ENCODE measurements at places on chromosomes 2 and 18.

DNA sequence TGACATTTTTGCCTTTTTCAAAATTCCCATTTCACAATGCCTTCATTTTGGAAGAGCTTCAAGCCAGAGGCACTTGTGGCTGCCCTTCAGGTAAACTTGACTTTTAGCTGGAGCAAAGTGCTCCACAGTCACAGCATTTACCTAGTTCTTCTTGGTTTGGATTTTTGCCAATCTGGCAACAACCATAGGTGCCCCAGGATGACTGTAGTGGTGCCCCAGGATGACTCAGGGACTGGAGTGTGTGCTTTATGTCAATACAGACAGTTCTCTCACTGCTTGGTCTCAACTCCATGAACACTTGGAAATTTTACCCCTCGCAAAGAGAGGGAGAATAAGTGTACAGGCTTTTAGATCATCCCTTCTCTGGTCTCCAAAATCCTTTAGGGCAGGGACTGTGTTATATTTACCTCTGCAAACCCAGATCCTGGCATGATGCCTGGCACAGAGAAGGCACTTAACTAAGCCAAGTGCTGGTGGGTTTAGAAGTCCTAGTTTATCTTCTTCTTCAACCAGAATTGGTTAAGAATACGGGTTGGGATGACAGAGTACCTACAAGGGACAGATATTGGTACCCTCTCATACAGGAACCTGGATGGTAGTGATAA lies 15.3 kb upstream of the PTPN4 start:
- DNase-seq: no peak

DNA sequence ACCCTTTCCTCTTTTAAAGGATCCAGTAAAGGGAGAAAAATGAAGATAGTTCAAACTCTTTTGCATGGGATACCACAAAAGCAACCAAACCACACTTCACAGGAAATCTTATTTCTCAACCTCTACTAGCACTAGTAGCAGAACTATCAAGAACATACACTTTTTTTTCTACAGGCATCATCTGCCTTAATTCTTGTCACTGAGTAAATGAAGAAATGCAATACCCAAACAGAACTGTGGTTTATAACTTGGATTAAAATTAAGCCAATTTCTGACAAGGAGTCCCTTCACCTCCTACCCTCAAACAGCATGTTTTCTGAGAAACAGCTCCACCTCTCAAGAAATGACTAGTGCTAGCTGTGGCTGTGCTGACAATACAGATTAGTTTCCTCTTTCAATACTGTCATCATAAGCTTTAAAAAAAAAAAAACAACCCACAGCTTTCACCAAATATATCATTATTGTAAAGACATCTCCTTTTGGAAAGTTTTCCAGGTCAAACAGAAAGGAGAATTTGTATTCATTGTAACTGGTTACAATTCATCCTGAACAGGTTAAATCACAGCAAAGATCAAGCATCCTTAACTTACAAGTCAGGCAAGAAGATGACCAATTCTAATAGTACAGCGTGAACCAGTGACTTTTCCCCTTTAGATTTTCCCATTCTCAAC lies 44.4 kb downstream of the PTPN2 start:
- DNase-seq: no peak

- DNase-seq: no peak
Measured at GRCh38 chr2:1995987-1996386, 251.7 kb upstream of the PXDN start.

- DNase-seq: no peak
Measured at GRCh38 chr2:111990856-111991255, 64.2 kb upstream of the TMEM87B start.

- DNase-seq: no peak
Measured at GRCh38 chr2:207704671-207705070, 6.8 kb upstream of the CCNYL1 start.

GRCh38 chr2:110124939-110125691 lies 9.5 kb upstream of the MALL start:
- DNase-seq: no peak

DNA sequence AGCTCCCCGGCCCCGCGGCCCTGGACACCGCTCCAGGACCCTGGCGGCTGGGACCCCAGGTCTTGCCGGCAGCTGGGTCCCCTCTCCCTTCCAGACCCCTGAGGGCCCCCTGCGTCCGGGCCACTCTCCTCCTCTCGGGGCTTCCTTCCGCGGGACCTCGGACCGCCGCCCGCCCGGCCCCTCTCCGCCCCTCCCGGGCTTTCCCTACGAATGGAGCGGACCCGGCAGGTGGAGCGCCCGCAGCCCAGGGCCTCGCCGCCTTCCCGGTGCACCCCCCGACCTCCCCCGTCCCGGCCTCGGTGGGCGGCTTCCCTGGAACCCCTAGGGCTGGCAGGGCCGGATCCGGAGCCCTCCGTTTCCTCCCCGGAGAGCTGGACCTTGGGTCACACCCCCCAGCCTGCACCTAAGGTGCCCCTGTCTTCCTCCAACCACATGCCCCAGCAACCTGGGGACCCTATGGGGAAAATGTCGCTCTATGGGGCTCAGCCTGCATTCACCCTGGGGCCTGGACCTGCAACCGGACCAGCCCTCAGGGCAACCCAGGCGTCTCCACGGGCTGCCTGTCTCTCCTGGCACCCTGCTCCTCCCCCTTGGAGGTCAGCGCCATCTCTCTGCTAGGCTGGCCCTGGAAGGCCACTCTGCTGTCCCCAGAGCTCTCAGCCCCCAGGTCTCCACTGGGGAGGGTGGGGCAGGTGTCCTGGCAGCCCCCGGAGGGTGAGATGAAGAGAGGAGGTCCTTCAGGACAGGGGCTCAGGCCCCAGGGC lies 730 bp downstream of the B3GNT7 start:
- no peak for DNase-seq

DNA sequence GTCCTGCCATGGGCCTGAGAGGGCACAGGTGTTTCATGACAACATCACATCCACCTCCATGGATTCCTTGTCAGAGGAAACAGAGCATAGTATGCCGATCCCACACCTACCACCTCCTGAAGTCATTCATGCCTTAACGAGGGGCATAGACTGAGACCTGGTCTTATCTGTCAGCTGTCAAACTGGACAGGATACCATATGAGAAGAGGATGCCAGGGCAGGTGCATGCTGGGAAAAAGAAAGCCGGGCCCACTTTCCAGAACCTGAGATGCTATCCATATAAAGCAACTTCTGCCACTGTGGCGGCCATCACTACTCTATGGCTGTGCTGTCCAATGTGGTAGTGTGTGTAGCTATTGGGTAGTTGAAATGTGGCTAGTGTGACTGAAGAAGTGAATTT lies 116.0 kb upstream of the SIX2 start:
- DNase-seq: no peak

DNA sequence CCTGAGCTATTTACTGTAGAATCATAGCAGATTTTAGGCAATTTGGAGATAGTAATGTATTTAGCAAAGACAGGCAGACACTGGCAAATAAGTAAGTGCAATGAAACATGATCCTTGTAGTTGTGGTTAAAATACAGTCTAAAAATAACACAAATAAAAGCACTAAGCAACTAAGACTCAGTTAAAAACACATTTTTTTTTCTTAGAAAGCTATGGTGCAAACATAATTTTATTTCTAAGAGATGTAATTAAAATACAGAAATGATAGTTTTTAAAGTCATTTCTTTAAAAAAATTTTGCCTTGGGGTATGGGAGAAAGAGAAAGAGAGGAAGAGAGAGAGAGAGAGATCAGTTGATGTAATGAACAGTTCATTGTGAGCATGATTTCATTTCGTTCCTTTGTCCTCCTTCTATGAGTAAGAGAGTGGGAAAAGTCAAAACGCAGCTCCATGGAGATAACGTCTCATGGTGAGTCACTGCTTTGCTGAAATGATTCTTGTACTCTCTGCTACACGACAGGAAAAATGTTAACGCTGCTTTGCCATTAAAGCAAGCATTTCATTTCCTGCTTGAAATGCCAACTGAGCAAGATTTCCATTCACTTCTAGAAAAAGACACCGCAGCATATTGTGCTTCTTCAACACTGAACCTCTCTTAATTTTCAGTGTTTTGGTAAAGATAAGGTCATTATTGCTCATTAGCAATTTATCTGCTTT lies 61.3 kb upstream of the PGAP1 start:
- no peak for DNase-seq

DNA sequence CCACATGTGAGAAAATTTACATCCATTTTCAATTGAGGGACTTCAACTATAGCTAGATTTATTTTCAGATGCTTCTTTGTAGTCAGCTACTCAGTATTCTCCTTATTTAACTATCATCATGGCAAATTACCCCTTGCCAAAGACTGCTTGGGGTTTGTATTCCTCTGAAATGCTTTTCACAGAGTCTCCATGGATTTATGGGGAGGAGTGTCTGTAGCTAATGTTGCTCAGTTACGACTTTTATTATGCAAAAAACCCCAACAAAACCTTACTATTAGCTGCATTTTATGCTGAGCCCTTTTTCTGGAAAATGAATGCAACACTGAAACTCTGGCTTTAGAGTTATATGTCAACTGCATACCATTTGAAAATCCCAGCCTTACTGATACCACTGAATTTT lies 78.6 kb downstream of the RFTN2 start:
- no peak for DNase-seq

DNA sequence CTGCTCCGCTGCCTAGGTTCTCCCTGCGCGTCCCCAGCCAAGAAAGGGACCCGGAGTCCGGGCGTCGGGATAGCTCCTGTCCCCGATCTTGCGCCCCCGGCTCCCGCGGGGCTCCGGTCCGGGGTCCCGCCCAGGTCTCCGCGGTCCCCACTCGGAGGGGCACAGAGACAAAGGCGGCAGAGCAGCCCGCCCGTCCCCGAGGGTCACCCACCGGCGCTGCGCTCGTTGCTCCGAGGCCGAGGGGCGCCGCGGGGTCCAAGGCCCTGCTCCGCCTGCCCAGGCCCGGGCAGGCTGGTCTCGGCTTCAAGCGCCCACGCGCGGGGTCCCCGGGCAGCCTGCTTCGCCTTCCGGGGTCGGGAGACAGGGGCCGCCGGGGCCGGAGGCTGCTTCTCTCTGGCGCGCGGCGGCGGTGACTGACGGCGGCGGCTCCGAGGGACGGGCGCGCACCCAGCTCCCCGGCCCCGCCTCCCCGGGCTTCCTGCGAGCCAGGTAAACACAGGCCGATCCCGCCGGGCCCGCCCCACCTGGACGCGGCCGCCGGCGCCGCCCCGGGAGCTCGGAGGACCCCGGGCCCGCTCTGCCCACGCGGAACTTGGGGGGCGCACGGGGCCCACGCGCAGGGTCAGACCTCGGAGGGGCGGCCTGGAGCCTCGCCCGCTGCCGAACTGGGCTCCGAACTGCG lies at the start of gene MBP:
Gene MBP (minus strand): TSS at position 415 of the 682 bp plus-strand sequence. CDS start 27,522 bp downstream, outside the sequence.
- no peak for DNase-seq

GRCh38 chr2:165794536-165794928 lies 485 bp upstream of the GALNT3 start:
- DNase-seq: peak; percentile 60

- no peak for DNase-seq
Measured at GRCh38 chr2:20723543-20723942, 56.6 kb downstream of the GDF7 start.

GRCh38 chr2:1055014-1055595 lies 104.5 kb downstream of the SNTG2 start:
- no peak for DNase-seq

DNA sequence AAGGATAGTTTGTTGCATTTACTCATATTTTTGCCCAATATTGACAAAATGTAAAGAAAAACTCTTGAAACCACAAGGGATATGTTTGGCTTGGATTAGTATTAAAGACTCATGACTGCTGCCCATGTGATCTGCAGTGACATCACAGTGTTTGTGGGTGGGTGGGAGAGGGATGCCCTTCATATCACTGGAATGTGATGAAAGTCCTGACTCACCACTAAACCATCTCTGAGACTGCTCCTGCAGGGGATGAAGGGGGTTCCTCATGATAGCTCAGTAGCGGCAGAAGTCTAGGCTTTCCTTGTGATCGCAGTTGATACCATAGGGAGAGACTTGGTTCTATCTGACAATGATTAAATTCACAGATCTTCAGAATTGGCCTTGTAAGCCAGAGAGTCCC lies 451.2 kb downstream of the CNTNAP5 start:
- no peak for DNase-seq

- DNase-seq: no peak
Measured at GRCh38 chr18:77133835-77134496, 1.4 kb upstream of the MBP start.

DNA sequence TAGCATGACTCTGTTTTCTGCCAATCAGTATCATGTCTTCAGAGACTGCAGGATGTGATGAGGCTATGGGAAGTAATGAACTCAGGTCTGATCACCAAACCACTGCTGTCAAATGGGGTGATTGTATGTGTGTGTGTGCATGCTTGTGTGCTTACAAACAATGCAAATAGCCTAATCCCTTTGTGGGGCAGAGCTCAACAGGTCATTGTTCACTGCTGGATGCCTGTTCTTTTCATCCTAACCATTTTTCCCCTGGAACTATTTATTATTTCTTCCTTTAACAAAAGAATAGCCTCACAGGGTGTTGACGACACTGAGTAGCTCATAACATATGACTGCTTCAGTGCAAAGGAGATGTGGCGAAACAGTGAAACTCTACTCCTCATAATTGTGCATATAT lies 55.9 kb downstream of the NXPH2 start:
- DNase-seq: no peak

- no peak for DNase-seq
Measured at GRCh38 chr18:26777351-26778053, 88.0 kb downstream of the AQP4 start.

GRCh38 chr2:48450936-48451602 lies 78.9 kb upstream of the STON1 start:
- DNase-seq: no peak

DNA sequence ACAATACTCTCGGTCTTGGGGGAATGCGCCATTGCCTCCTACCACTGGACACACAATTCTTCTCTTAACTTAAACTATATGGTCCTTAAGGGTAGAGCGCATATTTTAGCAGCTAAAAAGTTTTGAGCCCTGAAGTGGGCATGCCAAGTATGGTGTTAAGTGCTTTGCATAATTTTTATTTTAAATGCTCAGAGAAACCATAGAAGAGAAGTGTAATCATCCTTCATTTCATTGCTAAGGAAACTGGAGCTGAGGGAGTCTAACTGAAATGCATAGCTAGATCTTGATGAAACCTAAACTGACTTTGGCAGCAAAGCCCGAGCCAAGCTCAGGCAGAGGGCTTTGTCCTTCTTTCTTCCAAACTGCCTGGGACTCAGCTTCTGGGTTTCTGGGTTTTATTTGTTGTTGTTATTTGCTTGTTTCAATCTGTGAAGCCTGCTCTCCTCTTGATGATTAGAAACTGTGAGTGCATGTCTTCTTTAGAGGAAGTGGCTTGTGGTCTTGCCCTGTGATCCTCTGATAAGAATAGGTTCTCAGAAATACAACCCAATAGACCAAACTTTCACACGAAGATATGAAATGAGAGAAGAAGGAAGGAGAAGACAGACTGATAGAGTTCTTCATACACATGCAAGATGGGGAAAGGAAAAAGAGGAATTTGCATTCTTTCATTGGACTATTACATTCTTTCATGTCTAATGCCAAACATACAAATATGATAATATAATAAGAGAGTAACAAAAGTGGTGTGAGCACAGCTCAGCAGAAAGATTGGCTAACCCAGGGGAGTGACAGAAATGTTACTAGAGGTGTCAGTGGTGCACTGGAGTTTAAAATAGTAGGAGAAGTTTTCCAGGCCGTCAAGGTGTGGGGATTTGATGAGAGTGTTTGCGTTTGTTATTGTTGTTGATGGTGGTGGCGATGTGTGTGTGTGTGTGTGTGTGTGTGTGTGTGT lies 7.5 kb upstream of the RNF144A start:
- no peak for DNase-seq

- DNase-seq: no peak
Measured at GRCh38 chr2:223470602-223471001, 131.6 kb downstream of the SCG2 start.

- no peak for DNase-seq
Measured at GRCh38 chr2:7816944-7817343, 864.9 kb upstream of the ID2 start.
